HL-60 (cell line): ENCODE measurements at places on chromosomes 2 and 18.

DNA sequence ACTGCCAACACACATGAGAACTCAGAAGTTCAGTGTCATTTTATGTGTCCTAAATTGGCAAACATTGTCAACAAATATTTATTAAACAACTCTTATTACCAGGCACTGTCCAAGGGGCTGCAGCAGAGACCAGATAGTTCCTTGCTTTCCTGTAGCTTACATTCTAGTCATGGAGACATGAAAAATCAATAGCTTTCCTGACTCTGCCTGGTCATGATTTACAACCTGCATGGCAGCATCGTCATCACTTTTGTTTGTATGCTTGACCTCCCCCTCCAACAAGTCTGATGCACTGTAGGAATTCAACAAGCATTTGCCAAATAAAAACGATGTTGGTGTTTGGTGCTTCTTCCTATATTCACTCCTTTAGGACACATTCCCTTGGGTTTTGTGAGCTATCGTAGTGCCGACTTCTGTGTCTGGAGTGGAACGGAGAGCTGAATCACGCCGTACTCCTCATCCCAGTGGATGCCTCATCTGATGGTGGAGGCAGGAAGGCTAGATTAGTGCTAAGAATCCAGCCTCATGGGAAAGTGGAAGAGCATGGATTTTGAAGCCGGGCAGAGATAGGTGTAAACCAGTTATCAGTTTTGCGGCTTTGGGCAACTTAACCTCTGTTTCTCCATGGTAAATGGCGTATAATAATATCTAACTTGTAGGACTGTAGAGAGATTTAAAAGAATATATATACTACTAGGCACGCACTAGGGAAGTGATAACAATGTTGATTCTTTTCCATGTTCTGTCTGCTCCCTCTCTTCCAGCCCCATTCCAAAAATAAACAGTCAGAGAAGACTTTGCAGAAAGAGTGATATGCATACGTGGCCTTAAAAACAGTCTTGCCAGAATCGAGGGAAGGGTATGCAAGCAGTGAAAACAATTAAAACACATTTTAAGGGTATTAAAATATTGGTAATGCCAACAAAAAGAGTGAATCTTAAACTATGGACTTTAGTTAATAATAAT, 120.5 kb upstream of the ZFP36L2 start:
- no peak for DNase-seq

GRCh38 chr18:2417861-2418610, 153.3 kb downstream of the METTL4 start:
- DNase-seq: no peak

GRCh38 chr2:189658306-189659212, 2.7 kb upstream of the ASNSD1 start:
- DNase-seq: peak; percentile 61

- no peak for DNase-seq
Measured at GRCh38 chr18:57519668-57520424, 66.7 kb downstream of the FECH start.

DNA sequence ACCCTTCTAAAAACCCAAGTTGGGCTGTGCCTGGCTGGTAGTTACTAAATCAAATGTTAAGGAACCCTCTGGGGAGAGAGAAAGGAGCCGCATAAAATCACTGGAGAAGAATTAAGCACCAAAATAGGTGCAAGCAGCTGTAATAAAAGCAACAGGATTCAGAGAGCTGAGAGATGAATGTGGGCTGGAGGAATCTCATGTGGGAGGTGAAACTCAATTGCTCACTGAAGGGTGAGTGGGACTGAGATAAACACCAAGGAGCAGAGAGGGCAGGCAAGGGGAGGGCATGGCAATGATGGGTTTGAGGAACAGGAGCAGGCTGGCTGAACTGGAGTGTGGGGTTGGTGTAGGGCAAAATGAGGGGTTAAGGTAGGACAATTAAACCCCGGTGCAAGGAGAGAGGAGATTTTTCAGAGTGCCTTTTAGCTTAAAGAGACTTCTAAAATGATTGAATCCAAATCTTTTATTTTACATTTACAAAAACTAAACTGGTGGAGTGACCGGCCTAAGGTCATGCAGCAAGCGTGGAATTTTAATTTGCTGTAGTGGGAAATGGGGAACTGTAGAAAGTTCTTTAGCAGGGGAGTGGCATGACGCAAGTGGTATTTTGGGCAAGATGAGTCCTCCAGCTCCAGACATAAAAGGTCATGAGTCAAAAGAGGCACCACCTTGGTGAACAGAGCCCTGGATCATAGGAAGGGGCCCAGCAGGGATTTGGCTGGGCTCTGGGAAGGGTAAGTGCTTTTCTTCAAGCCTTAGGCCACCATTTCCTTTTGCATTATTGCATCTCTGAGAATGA, 10.5 kb downstream of the PLB1 start:
- peak; percentile 24 for DNase-seq

DNA sequence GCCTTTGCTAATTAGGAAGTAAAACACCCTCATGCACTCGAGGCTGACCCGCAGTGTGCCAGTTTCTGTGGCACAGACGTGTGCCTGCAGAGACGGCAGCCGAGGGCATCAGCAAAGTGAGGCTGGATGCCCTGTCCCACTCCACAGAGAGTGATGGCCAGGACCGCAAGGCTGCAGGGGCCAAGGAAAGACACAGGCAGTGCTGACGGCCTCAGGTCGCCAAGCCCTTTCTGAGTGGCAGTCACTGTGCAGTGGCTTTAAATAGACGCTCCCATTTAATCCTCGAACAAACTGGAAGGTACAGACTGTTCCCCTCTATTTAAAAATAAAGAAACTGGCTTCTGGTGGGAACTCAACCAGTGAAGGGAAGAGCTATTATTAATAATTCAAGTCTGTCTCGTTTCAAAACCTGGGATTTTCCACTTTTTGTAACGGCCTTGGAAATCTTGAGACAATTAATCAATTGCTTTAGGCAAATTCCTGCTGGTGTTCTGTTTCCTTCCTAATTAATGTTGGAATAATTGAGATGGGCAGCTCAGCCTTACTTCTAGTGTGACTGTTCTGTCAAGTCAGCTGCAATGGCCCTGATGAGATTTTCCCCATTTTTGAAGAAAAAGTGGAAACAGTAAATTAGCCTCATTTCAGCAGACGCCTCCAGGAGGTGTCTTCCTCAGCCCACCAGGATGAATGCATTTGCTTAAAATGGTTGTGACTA, 644.6 kb upstream of the RAB6C start:
- no peak for DNase-seq

- no peak for DNase-seq
Measured at GRCh38 chr2:69007169-69007568, 5.8 kb upstream of the ANTXR1 start.

DNA sequence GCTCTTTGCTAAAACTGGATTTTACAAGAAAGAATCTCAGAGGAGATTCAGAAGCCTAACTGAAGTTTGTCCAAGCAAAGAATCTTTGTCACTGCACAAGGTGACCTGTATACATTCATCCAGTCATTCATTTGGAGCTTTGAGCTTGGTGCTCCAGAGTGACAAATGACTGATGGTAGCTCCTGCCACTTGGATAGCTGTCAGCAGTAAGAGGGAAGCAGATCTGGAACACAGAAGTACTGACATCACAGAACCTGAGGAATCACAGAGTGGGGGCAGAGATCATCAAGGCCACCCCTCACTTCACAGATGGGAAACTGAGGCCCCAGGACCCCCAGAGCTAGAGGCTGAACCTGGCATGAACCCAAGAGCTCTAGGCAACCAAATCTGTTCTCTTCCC, 28.8 kb upstream of the IGFBP2 start:
- no peak for DNase-seq

- DNase-seq: no peak
Measured at GRCh38 chr2:59583173-59583765, 970.2 kb downstream of the BCL11A start.

DNA sequence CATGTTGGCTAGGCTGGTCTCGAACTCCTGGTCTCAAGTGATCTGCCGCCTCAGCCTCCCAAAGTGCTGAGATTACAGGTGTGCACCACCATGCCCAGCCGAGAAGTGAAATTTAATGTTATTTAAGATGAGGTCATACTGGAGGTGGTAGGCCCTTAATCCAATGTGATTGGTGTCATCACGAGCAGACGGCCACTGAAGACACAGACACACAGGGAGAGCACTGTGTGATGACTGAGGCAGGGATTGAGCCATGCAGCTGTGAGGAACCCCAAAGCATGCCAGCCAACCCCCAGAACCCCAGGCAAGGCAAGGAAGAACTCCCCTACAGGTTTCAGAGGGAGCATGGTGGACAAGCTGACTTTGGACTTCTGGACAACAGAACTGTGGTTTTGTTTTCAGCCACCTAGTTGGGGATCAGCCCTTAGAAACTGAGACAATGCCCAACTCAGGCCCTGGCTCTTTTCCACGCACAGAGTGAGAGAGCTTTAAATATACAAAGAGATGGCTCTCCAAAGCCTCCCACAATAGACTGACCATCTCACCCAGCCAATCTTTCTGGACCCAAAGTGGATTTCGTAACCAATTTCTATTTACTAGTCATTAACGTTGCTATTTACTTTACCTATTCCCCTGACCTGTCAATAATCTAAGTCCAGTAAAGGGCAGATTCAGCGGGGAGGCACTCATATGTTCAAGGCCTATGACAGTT, 34.2 kb downstream of the TBC1D8 start:
- no peak for DNase-seq

GRCh38 chr2:120547662-120548061, 188.0 kb upstream of the GLI2 start:
- DNase-seq: no peak

GRCh38 chr2:228642861-228643260, 461.4 kb upstream of the SPHKAP start:
- no peak for DNase-seq

DNA sequence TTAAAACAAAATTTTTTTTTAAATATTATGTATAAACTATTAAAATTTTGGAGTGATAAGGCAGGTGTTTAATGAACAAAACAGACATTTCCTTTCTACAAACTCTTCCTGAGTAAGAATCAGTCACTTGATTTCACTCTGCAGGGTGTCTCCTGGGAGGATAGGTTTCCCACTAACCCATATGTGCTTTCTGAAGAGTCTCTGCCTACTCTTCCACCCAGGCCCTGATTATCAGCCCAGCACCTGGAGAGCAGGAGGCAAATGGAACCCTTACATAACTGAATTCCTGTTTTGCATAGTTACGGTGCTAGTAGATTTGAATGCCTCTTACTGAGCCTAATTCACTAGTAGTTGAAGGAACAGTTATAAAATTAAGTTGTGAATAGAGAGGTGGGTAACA, 1718.6 kb downstream of the SUCLG1 start:
- no peak for DNase-seq
